Activated T-helper 1 cell treated with anti-CD3 and anti-CD28 coated beads, Interleukin-12 subunit alpha, Interleukin-12 subunit beta, Interleukin-2, Interleukin-4 antibody, amounts not matched to agents 30 ng/mL and 10 ng/mL and 1 ng/mL, durations not matched to agents 14 hours and 24 hours and 36 hours (primary cell): ENCODE measurements at places on chromosomes 16 and 17. TPM values are rescaled to one million over a fixed set of nuclear protein-coding genes. Genes with fewer than 3 reads are reported as not detected.

DNA sequence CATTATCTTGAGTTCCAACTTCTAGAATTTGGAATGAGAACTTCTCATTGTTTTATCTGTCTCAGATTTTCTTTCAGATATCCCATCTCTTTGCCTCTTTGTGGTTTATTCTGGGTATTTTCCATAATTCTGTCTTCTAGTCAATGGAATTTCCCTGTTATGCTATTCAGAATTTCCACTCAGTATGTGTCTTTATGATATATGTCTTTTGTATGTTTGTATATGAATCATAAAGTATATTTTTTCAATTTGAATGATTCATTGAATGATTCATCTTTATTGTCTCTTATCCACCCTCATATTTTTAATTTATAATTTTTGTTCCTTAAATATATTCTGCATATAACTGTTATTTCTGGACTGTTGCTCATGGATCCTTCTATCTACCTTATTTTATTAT, 729.7 kb upstream of the GOT2 start:
- DNase-seq = no peak

- DNase-seq = no peak
These were observed 4.7 kb upstream of the PRKAR1A start for GRCh38 chr17:68507576-68507975.

GRCh38 chr17:4480929-4481898, 17.5 kb upstream of the SPNS2 start:
- peak; percentile 43 for DNase-seq

The GINS2 gene
- 87.2 and 91.1 TPM in 2 replicates for total RNA-seq

DNA sequence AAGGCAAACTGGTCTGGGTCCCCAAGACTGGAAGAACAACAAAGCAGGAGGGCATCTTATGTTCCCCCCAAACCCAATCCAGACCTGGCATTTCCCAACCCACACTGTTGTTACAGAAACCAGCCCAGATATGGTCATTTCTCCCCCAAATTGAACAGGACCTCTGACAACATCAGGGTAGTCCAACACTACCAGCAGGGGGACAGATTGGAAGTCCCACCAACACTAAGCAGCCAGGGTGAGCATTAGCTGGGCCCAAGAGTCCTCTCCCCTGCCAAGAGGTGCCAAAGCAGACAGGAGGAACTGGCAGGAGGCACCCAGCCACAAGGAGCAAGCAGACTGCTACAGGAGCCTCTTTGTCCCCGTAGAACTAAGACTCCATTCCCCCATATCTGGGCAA, 29.3 kb upstream of the CNEP1R1 start:
- DNase-seq = no peak

The ZFPM1 gene
- total RNA-seq = 20.6 and 21.7 TPM in 2 replicates

The KIF19 gene
- total RNA-seq = 0.10 and 0.13 TPM in 2 replicates

The CCDC78 gene
- total RNA-seq = 5.8 and 7.8 TPM in 2 replicates

DNA sequence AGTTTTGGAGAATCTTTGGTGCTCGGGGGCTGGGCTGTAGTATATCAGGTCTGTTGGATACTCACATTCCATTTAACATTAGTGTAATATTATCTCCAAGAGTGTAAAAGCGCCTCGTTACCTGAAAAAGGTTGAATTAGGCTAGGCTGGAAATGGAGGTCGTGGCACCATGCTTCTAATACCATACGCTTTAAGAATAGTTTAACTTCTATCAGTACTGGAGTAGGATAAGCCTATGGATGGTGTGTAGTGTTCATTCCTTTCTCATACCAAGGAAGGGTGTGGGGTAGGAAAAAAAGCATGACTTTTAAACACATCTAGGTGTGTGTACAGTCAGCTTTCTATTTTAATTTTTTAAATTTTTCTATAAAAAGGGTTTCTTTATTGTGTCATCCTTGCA, 2.0 kb downstream of the SRCAP start:
- no peak for DNase-seq

The SHISA9 gene
- 0.18 TPM in 1 of 2 replicates, not detected in the other for total RNA-seq

The TBC1D28 gene
- 0.08 TPM in 1 of 2 replicates, not detected in the other for total RNA-seq

DNA sequence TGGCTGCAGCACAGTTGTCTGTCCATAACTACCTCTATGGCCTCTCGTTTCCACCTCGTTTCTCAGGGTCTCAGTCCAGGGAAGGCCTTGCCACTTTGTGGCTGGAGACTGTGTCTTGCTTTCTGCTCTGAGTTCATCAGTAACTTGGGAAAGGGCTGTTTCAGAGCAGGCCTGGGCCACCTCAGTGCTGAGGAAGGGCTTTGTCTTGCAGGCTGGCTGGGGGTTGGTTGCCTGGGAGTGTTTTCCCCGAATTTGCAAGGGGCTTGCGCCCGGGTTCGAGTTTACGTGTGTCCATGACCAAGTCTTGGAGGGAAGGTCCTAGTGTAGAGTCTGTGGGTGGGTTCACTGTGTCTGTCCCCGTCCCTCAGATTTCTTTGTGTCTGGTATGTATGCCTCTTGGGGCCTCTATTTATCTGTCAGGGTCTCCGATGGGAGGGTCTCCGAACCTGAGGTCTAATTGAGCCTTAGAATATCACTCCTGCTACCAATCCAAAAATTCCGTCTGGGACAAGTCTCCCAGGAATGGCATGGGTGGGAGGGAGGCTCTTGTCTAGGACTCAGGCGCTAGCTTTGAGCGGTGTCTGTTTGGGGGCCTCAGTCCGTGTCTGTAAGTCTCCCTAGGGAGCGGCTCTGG, 594 bp upstream of the TGFB1I1 start:
- no peak for DNase-seq
